Stimulated activated CD8-positive, alpha-beta memory T cell treated with anti-CD3 and anti-CD28 coated beads, Interleukin-4, amount 100 ng/mL, for 1 hour (primary cell): ENCODE measurements at places on chromosomes 1 and 21.

DNA sequence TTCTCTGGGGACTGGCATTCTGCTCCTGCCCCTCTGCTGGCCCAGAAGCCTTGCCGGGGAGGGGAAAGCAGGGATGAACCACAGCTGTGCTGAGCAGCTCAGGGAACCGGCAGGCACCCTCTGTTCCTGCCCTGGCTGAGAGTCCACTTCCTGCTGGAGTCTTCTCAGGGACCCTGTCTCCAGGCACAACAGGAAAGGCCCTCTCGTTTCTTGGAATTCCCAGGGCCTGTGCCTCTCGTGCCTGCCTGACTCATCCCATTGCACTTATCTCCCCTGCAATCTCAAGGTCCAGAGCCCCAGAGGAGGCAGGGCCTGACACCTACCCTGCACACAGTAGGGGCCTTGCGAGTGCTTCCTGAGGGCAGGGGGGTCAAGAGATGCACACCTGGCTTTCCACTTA lies 1.1 kb upstream of the EDN2 start:
- no peak for DNase-seq

- DNase-seq, result no peak
Measured at GRCh38 chr1:22253012-22253790, 110.3 kb upstream of the WNT4 start.

DNA sequence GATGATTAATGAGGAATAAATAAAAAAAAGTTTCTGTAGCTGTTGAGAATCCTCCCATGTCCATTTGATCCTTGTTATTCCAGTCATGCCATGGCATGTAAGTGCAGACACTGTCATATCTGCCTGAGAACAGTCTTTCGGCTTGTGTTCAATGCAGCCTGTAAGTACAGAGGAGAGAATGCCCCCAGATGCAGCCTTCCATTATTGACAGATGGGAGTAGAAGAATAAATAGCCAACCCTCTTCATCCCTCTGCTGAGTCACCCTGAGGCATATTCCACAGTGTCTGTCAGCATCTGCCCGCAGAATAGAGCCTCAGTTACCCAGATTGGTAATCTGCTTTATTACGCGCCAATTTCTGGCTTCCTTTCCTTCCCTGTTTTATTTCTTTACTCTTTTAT lies 139.4 kb downstream of the LRRC7 start:
- no peak for DNase-seq

GRCh38 chr21:45041351-45041805 lies 33.0 kb upstream of the ADARB1 start:
- DNase-seq, result no peak

- DNase-seq, result no peak
Measured at GRCh38 chr1:151210830-151211229, 12.5 kb downstream of the PIP5K1A start.

DNA sequence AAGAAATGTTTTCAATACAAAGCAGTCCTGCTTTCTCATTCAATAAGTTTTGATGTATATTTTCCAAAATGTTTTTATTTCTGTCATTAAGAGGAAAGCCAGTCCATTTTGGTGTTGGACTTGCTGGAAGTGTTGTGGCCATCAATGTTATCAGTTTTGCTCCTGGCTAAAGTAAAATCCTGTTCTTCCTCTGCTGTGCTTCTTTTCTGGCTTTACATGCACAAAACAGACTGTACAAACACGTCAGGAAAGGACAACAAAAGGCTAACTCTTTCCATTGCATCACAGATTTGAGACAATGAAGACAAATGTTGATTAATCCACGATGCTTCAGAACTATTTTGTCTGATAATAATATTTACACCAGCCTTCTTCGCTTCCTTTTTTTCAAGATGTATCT lies 735.4 kb downstream of the LTN1 start:
- no peak for DNase-seq

GRCh38 chr1:79974659-79975058 lies 968.1 kb upstream of the ADGRL4 start:
- DNase-seq, result no peak

- no peak for DNase-seq
Measured at GRCh38 chr1:68449901-68450300, at the start of gene RPE65. TSS of gene RPE65 (minus strand) at chr1:68449954. CDS start at chr1:68449905, 49 bp downstream.

DNA sequence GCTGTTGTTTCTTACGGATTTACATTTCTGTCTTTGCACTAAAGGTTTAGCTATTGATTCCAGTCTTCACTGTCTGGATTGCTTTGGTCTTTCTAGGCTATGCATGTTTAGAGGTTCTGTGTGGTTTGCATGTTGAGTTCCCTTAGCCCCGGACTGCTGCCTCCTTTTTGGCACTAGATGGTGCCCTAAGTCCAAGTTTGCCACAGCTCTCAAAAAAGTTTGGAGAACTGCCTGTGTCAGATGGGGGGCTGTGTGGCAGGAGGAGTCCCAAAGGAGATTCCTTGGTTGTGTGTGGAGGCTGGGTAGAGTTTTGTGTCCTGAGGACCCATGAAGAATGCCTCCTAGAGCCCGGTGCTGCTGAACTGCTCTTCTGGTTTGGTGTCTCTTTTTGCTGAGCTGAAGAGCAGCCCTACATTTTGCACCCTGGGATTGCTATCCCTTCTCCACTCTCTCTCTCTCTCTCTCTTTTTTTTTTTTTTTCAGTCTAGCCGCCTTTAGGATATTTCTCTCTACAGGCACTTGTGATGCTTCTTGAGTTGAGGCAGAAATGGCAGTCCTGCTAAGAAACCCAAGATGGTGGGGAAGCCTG lies 74.4 kb downstream of the PTGS2 start:
- no peak for DNase-seq

GRCh38 chr1:208772891-208773290 lies 528.7 kb upstream of the PLXNA2 start:
- no peak for DNase-seq

DNA sequence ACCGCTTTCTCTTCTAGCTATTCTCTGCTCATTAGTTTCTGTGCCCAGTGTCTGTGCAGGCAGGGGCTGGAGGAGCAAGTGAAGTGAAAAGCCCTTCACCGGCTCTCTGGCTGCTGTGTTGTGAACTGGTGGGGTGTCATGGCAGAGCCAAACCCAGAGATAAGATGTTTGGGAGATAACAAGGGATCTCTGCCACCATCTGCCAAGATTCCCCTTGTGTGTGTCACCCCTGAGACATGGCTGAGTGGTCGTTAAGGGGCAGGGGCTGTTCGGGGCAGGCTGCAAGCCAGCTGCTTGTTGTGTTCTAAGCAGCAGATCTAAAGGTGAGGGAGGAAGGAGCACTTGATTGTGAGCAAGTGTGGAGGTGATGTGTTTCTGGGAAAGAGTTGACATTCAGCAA lies 24.5 kb downstream of the CNIH3 start:
- DNase-seq, result no peak

DNA sequence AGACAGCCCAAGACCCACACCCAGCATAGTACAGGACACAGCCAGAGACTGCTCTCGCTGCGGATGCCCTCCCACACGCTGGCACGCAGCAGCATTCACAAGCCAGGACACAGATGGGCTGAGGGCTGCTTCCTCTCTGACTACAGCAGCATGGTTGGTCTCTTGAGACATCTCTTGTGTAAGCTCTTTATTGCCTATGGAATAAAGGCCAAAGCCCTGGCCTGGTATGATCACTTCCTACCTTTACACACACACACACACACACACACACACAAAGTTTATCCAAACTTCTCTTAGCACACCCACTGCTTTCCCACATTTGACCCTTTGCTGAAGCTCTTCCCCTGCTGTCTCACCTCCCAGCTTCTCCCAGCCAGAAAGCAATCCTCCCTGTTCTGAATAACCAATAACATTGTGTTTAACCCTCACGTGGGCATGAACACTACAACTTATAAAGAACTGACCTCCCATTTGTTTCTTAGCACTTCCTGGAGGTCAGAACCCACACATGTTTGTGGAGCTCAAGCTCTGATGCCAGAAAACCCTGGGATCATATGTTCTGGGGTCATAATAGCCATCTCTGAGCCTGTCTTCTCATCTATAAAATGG lies 1.2 kb upstream of the LUZP1 start:
- DNase-seq, result no peak

DNA sequence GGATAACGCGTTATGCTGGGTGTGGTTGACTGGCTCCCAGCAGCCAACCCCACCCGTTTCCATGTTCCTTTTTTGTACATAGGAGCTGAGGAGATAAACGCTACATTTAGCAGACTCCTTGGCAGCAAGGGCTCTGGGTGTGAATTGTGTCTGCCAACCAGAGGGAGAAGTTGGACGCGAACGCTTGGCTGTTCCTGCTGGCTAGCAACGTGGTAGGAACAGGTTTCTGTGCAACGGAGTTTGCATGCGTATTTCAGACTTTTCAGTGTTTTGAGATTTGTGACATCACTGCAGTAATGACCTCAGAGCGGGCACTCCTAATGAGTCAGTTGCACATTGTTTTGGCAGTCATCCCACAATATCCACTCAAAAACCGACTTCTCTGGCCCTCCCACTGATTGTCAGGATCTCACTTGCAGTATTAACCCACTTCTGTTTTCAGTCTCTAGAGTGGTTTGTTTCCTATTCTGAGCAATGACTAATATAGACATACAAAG lies 98.7 kb upstream of the RGS1 start:
- no peak for DNase-seq

DNA sequence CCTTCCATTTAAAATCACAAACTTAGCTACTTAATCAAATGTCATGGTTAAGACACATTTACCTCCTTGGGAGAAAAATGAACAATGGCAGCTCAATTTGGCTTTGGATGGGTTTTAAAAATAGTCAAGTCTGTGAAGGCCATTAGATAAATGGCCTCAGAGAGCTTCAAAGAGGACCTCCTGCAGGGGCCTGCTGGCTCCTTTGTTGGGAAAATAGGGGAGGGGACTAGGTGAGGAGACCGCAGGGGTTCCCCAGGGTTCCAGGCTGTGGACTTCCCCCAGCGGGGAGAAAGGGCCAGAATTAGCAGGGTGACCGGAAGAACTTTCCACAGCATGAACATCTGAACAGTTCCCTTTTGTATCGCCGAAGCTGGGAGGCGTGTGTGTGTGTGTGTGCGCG lies 3.4 kb upstream of the AJAP1 start:
- no peak for DNase-seq

- DNase-seq, result no peak
Measured at GRCh38 chr1:203268901-203269653, 36.2 kb upstream of the BTG2 start.

DNA sequence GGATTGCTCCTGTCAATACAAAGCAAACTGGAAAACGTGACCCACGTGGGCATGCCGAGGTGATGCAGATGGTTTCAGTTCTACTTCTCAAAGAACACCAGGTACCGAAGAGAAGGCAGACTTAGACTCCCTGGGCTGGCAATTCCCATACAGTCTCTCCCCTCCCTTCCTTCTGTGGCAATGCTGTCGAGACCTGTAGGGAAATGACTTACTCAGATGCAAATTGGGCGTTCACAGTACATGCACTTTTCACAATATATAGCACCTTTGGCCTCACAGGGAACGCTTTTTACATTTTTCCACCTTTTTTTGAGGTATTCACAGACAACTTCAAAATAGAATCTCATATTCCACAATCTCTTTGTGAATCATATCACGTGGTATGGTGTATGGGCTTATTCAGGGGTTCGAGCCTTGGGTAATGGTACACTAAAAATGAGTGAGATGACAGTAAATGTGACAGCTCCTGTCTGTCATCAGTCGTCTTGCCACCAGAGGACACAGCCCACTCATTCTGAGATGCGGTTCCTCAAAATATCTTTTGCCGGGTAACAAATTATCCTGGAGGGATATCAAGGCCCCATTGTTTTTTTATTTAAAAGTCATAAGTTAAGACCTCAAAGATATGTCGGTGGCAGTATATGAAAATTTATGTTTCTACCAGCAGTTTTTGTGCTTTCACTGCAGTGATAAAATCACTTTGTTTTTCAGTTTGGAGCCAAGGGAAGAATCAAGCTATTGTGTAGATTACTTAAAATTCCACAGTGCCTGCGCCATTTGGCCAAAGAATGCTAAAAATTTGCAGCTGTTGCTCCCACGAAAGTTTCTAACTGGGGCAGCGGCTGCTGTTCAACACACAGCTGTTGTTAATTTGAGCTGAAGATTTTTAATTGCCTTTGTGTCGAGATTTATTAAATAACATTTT lies 168.4 kb downstream of the ZZZ3 start:
- DNase-seq, result no peak

- no peak for DNase-seq
Measured at GRCh38 chr1:193333166-193333565, 146.8 kb upstream of the B3GALT2 start.

DNA sequence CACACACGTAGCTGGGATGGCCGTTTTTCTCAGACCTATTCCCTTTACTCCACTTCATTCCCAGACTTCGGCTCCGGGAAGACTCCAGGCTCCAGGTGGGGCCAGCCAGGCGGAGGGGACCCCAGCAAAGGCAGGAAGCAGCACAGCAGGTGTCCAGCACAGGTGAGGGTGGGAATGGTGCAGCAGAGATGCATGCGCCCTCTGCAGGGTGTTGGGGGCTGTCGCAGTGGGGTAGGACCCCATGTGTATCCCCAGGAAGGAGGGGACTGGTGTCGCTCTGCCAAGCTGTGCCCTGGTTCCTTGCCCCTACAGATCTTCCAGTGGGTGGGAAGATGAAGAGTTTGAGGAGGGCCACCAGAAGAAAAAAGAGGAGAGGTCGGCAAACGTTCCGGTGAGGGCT lies 5.3 kb downstream of the TTC24 start:
- no peak for DNase-seq

- no peak for DNase-seq
Measured at GRCh38 chr1:178169649-178170048, 75.7 kb downstream of the RASAL2 start.

GRCh38 chr1:155176544-155177071 lies 3.0 kb downstream of the TRIM46 start:
- peak; percentile 72 for DNase-seq

DNA sequence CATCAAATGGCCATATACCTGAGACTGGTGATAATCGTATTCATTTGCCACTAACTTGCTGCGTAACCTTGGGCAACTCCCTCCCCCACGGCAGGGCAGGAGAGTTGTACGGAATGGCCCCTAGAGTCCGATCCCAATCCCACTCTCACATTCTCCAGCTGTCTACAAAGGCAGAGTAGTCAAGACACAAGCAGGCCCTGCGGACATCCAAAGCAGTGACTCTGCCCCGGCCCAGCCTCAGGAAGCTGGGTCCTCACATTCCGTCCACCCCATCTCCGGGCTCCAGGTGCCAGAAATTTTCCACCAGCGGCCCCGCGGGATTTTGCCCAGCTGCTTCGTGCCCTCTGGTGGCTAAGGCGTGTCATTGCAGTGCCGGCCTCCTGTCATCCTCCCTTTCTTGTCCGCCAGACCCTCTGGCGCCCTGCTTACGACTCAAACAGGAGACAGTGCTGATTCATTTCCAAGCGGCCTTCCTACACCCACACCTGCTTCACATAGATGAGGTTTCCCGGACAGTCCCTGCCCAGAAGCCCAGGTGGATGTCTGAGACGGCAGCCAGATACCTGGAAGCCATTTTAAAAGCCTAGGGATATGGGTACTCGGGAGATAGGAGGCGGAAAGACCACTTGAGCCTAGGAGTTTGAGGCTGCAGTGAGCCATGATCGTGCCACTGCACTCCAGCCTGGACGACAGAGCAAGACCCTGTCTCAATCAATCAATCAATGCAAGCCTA lies 2.9 kb upstream of the S100A2 start:
- DNase-seq, result peak; percentile 62

- DNase-seq, result peak; percentile 83
Measured at GRCh38 chr21:39445321-39446269, at the start of gene LCA5L. TSS of gene LCA5L (minus strand) at chr21:39445778. CDS start at chr21:39428493, 17,285 bp downstream.
